Fibroblast of skin of left biceps (primary cell): ENCODE measurements at places on chromosomes 5 and 9.
A peak's percentile ranks its signal among the peaks of the same experiment; 100 is the strongest.

DNA sequence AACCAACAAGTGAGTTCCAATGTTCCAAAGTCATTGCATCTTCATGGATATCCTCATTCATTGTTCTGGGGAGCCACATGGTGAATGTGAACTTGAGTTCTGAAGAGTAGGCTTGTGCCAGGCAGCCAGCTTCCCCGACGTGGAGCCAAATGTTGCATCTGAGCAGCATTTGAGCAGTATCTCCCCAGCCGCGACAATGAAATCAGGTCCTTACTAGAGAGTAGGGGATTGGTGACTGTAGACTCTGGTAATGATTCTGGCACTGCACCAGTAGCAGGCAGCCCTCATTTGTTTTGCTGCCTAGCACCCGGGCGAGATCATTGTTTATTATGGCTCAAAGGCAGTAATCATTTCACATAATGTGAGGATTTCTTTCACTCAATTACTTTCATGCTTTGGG, 451.4 kb upstream of the C9orf72 start:
- no peak for DNase-seq

DNA sequence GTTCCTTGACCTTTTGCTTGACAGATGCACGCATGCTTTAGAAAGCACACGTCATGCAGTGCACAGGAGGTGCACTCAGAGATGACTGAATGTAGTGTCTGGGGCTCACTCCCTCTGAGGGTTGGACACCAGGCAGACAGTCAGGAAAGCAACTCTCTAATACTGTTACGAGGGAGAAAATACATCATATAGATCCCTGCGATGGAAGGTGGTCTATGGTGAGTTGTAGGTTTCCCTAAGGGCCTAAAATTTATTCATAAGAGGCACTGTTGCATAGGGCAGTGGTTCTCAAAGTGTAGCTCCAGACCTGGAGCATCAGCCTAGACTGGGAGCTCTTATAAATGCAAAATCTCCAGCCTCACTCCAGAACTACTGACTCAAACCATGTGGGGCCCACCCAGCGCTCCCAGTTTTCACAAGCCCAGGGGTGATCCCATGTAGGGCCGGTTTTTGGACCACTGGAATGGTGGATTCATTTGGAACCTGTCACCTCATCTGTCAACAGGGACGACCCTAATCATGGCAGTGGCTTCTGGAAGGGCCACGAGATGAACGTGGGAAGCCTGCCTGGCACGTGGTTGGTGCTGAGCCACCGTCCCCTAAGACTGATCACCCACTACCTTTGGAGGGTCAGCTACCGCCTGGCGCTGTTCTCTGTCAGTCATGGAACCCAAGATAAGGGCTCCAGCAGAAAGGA, 16.8 kb upstream of the PHF19 start:
- DNase-seq, result no peak

DNA sequence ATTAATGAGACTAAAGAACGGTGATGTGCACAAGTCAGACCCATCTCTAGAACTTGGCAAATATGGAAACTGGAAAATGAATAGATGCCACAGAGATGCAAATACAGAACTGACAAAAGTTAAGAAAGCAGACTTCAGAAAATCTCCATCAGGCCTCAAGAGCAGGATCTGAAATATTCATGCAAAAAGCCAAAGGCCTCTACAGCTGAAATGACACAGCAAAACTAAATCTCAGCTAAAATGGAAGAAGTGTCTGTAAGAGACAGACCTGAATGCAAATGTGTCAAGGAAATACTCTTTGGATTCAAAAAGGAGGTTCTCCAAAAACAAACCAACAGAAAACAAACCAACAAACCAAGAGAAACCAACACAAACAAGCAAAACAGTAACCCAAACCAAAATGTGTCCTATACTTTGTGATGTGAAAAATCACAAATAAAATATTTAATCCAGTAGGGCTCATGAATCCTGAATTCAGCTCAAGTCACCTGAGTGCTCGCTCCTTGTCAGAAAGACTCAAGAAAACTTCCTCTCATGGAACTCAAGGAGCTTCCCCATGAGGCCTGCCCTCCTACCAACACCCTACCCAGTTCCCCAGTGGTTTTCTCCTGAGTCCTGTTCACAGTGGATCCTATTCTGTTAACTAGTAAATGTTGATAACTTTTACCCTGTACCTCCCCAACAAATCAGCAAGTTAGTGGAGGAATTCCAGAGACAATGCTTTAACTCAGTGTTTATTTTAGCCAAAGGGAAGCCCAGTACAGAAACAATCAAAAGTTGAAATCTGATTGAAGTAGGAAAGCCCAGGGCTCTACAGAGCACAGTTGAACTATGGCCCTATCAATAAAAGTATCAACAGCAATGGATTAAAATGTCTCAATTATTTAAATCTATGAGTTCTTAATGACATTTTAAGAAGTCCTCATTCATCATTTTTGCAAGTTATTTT, 14.6 kb downstream of the MRPS27 start:
- DNase-seq, result no peak

- DNase-seq, result no peak
These were observed 164.7 kb upstream of the IRX2 start for GRCh38 chr5:2916076-2916682.

DNA sequence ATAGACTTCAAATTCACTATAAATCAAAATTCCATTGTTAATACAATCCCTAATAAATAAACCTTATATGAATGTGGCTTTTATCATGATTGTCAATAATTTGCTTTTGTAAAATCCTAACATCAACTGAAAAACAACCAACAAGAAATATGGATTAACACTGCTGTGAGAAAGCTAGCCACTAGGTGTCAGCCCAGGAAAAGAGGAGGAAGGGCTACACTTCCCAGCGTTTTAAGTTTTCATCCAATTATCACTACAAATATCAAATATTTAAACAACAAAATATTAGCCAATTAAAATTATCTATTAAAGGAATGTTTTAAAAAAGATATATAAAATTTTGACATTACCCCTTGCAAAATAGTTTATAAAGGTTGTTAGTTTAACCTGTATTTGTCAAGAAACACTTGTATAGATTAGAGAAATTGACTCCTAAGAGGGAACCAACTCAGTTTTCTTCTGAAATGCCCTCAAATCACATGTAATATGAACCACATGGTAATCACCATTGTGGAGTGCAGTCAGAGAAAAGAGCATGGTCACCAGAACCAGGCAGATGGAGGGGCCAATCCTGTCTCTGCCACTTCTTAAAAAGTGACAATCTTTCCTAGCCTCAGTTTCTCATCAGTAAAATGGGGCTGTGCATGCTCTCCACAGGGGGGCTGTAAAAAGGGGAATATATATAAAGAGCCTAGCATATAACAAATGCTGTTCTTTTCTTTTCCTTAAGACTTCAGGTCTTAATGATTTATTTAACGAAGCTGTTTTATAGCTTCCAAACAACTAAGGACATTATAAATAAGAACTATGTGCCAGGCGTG, 188.2 kb downstream of the CRB2 start:
- DNase-seq, result peak; percentile 5

GRCh38 chr9:120619751-120620655, 40.0 kb upstream of the CDK5RAP2 start:
- peak; percentile 15 for DNase-seq

GRCh38 chr5:107274571-107274970, 396.2 kb downstream of the EFNA5 start:
- DNase-seq, result no peak
